ENCODE measurements at places on chromosomes 7 and 10.

DNA sequence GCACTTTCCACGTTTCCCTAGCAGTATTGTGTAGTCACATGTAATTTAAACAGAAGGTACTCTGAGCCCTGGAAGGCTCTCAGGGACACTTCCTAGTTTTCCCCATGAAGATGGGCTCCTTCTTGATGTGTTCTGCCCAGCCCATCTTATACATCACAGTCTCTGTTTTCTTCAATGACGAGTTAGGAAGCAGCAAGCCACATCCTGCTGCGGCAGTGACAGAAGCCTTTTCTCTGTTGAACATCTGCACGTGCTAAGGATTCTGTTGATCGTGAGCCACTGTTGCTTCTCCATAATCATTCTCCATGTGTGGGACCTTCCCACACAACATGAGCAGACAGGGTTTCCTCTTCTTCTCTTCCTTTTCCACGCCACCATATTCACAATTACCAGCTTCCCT is 298.0 kb upstream of the IMMP2L start:
- no peak for DNase-seq

DNA sequence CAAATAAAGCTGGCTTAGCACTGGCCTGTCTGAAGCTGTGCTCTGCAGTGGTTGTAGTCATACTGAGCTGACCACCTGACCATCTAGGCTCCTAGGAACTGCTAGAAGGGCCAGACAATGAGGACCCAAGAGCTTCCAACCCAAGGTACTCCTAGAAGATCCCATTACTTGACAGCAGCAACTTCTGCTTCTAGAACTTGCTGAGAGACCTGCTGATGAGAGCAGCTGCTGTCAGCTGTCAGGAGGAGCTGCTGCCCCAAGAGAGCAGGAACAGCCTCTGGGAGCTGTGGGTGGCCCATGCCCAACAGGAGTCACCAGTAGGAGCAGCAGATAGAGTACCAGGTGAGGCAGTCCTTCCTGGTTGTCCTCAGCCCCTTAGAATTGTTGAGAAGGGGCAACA is 70.2 kb downstream of the RBM20 start:
- DNase-seq: no peak

- DNase-seq: no peak
These were observed 73.7 kb upstream of the CAMK2B start for GRCh38 chr7:44398953-44399574.

DNA sequence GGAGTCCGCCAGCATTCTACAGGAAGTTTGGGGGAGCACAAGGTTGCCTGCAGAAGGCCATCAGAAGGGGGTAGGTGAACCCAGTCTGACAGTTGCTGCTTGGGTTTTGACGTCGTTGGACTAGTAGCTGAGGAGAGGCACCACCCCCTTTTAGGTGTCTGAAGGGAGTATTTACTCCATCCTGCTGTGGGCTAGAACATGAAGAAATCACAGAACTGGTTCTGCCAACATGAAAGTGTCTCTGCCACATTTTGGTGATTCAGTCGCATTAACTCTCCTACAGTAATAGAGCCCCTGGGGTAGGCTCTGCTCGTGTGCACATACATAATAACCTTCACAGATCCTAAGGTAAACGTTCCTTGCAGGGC is 834 bp upstream of the TRIL start:
- DNase-seq: no peak

- DNase-seq: no peak
These were observed 50.5 kb upstream of the NANOS1 start for GRCh38 chr10:118978998-118979350.
